ENCODE measurements at places on chromosomes 11 and 22.

GRCh38 chr11:269146-269890 is 8.9 kb upstream of the NLRP6 start:
- DNase-seq, result no peak

DNA sequence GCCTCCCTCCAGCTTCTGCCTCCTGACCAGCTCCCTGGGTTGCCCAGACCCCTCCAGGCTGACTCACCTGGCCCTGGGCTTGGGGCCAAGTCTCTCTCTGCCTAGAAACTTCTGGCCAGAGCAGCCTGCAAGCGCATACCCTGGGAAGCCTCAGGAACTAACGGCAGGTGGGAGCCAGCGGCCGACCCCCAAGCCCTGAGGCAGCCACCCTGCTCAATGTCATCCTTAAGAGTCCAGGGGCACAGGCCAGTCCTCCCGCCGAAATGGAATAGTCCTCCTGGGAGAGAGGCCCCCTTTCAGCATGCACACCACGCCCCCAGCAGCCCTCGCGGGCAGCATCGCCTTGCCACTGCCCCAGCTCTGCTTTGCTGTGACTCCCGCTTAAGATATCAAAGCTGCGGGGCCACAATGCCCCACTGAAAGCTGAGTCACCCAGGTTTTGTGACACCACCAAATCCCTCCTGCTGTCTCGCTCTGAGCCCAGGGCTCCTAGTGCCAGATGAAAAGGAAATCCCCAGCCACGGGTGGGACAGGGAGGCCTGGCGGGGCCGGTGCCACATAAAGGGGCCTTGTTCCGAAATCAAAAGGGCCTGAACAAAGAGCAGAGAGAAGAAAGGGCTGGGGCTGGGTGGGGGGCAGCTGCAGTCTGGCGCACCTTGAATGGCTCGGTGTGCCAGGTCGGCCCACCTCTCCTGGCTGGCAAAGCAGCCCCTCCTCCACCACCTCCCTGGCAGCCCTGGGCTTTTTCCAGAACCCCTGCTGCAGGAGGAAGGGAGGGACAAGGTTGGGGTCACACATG is 21.4 kb upstream of the FGF3 start:
- DNase-seq, result no peak

- no peak for DNase-seq
Measured at GRCh38 chr22:29055192-29055830, 6.3 kb downstream of the C22orf31 start.

DNA sequence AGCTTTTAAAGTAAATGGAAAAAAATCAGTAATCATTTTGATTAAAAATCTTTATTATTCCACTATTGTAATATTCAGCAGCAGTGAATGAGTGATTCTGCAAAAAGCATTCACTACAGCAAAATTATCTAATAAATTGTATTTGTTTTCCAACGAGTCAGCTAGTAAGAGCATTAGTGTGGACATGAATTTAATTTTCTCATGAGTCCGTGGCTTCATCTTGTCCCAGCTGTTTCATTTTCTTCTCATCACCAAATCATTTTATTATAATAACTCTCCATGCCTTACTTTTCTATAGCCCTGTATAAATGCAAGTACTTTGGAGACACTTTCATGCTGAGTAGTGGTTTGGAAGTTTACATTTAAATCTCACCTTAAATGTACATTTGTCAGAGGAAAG is 66.2 kb downstream of the FANCF start:
- DNase-seq, result no peak

DNA sequence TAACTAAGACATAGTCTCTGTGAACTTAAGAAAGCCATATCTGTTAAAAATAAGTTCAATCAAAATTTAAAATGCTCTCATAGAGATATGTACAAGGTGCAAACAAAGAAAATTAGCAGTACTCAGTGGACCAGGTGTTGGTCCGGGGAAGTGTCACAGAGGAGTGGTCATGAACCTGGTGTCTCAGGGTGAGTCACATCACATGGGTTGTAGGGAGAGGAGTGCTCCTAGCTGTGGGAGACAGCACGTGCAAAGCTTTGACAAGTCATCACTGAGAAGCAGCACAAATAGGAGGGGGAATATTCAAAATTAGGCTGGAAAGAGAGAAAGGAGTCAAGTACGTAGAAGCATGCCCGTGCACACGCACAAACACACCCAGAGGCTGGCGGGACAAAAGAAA is 438.1 kb downstream of the NTM start:
- no peak for DNase-seq

Measured in stimulated activated CD8-positive, alpha-beta memory T cell treated with anti-CD3 and anti-CD28 coated beads, Interleukin-4, amount 100 ng/mL, for 4 hours (primary cell).